Brain (organoid and tissue), 16 donors: ENCODE measurements at places on chromosomes 16 and 17.
A peak's percentile ranks its signal among the peaks of the same experiment; 100 is the strongest.

DNA sequence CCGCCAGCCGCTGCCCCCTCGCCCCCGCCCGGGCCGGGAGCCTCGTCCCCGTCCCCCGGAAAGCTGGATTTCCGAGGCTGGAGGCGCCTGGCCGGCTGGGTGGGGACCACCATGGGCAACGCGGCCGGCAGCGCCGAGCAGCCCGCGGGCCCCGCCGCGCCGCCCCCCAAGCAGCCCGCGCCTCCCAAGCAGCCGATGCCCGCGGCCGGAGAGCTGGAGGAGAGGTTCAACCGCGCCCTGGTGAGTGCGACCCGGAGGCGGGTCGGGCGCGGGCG lies 266 bp downstream of the FMNL1 start:
- no peak for DNase-seq

- no peak for DNase-seq
Measured at GRCh38 chr17:27442702-27443101, 13.5 kb upstream of the KSR1 start.

DNA sequence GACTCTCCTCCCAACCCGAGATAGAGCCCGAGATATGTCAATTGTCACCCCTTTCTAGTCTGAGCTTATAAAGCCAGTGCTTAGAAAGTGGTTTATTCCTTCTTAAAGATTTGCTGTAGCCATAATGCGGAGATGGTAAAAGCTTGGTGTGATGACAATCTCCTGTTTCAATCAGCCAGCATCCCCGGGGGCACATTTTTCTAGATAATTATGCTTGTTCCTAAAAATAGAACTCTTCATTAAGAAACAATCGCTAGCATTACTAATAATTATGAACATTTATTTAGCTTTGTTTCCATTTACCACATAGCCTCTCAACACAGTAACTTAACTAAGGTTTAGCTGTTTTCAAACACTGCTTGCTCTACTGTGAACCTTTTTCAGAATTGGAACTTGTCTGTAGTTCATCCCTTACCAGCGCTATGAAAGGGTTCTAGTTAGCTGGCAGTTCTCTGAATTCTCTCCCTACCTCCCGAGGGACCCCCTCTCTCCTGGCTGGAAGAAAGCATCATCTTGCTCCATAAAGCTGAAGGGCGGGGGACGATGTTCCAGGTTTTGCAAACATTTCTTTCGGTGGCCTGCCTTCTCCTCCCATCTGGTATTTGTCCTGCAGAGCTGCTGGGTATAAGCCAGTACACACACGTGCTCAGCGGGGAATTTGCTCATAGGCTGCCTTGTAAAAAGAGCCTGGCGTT lies 922 bp upstream of the MRPL58 start:
- DNase-seq = peak; percentile 71

DNA sequence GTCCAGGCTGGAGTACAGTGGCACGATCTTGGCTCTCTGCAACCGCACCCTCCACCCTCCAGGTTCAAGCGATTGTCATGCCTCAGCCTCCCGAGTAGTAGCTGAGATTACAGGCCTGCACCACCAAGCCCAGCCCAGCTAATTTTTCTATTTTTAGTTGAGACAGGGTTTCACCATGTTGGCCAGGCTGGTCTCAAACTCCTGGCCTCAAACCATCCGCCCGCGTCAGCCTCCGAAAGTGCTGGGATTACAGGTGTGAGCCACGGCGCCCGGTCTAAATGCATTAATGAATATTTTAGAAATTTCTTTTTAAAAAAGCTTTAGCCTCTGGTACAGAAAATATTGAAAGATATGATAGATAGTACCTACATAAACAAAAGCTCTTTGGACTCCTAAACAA lies 95.0 kb downstream of the DNAH9 start:
- DNase-seq = no peak

GRCh38 chr17:20955427-20956323 lies 87.1 kb downstream of the USP22 start:
- DNase-seq = no peak
